ENCODE measurements at places on chromosomes 5 and 9.

- no peak for DNase-seq
Observed at GRCh38 chr9:86632537-86632936, 278.3 kb upstream of the TUT7 start.

DNA sequence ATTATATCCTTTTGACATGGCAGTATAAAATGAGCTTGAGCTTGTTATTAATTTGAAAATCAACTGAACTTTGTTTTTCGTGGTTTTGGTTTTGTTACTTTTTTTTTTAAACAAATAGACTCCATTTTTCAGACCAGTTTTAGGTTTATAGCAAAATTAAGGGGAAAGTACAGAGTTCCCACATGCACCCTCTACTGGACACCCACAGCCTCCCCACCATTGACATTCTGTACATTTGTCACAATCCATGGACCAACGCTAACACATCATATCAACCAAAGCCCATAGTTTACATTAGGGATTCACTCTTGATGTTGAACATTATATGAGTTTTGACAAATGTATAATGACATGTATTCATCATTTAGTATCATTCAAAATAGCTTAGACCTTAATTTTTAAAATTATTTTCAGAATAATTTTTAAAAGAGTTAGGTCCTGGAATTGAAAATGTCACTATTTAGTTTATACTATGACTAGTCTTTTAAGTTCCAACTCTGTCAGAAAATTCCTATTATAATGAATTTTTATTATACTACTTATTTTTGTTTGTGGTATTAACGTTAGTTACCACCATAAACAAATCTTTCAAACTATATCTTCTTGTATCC, 35.3 kb upstream of the JMY start:
- no peak for DNase-seq

GRCh38 chr5:91140657-91141056, 242.5 kb downstream of the ARRDC3 start:
- DNase-seq, result no peak

GRCh38 chr5:93395010-93395409, 186.0 kb downstream of the NR2F1-AS1 start:
- no peak for DNase-seq

DNA sequence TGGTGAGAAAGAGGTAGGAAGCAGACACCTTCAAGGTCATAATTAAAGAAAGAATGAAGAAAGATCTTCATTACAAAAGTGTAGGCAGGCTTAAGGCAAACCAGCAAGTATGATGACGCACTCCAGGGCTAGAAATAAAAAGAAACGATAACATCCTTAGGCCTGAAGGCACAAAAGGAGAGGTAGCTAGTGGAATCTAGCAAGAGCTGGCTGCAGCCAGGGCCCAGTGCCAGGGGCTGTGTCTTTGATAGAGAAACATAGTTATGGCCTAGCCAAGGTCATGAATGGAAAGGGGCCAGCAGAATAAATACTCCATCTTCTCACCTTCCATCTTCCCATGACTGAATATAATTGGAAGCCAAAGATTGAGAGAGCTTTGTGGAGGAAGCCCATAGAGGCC, 6.8 kb upstream of the SH3TC2 start:
- DNase-seq, result no peak

DNA sequence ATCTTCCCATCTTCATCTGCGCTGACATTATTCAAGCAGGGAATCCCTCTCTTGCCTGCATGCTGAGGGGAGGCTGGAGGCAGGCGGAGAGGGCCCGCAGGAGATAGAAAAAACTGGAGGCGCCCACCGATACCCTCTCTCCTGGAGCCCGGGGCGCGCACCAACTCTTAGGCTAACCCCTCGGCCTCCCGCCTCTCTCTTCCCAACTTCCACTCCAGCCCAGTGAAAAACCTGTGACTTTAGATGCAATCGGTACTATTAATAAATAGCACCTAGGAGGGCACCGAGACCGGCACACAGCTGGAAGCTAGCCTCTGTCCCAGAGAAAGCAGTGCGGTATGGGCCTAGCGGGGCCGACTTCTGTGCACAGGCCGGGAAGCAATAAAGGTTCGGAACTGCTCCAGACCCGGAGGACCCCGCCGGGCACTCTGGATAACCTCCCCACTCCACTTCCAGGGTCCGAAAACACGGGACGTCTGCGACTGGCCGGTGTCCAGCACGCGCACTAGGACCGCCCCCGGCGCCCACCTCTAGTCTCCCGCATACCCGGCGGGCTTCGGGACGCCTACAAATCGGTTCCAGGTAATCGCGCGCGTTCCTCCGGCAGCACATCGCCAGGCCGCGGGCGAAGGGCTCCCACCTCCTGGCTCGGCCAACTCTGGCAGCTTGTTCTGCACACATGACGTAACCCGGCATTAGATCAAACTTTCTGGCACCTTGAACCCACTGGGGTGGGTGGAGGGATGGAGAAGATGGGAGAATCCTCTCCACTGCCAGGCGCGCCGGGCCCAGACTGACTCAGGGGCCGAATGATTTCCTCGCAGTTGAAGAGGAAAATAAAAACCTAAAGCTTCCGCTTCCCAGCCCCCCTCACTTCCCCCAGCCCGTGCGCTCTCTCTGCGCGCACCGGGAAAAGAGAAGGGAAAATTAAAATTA, 1.4 kb downstream of the EFNA5 start:
- no peak for DNase-seq

DNA sequence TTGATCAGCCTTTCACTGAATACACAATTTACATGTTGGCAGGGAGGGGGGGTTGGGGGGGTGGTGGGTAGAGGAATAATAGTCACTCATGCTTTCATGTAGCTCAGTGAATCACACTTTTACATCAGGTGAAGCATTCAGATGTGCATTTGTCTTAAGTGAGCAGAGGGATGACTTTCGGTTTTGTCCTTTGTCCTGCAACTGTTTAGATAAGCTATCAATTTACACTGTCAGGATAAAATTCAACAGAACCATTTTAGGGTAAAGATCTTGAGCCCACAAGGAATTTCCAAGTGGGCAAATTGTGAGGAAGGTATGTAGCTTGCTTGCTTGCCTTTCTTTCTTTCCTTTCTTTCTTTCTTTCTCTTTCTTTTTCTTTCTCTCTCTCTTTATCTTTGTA, 576.2 kb downstream of the MTRR start:
- DNase-seq, result no peak

DNA sequence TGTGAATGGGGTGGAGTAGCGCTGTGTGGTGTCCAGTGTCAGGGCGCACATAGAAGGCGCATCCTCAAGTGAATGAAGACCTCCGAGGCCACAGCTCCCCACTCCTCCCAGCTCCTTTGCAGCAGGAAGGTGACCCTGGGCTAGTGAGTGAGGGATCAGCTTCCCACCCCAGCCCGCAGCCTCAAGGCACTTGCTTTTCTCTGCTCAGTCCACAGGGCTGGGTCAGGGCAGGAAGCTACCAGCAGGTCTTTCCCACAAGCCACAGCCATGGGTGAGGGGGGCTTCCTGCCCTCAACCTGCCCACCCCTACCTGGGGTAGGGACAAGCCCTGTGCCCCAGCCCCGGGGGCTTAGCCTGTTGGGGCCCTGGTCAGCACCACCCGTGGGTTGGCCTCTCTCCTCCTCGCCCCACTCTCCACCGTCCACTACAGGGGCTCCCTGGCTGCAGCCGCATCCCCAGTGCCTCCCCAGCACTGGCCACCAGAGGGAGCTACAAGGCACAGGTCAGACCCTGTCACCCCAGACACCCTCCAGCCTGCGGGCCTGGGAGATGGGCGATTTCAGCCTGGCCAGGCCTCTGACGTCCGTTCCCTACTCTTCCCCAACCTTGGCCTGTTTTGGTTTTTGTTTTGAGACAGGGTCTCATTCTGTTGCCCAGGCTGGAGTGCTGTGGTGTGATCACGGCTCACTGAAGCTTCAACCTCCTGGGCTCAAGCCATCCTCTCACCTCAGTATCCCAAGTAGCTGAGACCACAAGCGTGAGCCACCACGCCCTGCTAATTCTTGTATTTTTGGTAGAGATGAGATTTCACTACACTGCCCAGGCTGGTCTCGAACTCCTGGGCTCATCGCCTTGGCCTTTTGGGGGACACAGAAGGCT, 1.3 kb upstream of the ABCA2 start:
- DNase-seq, result no peak

DNA sequence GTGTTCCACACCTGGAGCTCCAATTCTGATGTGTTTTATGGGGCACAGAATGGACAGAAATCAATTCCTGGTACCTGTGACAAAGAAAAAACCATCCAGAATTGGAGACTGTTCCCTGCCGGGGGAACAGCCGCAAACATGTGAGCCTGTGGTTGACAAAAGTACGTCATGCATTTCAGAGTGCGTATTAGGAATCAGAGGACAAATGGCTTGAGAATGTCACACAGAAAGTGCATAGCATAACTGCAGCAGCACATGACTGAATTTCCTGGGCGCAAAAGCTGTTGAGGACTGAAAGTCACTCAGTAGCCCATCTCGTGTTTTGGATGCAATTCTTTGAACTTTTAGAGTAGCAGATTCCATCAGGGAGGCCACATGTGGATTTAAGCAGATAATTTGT, 85.1 kb downstream of the TRIO start:
- DNase-seq, result no peak

GRCh38 chr5:6465831-6466790, 17.5 kb downstream of the UBE2QL1 start:
- no peak for DNase-seq

- no peak for DNase-seq
Observed at GRCh38 chr5:150829744-150830143, 16.6 kb upstream of the IRGM start.

DNA sequence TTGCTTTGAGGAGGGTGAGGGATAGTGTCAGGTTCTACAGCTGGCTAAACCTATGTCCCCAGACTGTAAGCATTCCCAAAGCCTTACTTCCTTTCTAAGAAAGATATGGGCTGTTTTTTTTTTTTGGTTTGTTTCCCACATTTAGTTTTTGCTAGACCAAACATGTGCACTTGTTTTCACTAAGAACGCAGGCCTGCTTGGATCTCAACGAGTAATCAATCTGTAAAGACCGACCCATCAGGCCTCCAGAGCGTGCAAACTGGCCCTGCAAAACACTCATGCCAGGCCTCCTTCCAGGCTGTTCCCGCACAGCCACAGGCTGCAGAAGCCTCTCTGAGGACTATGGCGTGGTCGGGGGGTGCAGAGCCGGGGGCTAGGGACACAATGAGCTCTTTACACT, 304.8 kb upstream of the PANK3 start:
- no peak for DNase-seq

DNA sequence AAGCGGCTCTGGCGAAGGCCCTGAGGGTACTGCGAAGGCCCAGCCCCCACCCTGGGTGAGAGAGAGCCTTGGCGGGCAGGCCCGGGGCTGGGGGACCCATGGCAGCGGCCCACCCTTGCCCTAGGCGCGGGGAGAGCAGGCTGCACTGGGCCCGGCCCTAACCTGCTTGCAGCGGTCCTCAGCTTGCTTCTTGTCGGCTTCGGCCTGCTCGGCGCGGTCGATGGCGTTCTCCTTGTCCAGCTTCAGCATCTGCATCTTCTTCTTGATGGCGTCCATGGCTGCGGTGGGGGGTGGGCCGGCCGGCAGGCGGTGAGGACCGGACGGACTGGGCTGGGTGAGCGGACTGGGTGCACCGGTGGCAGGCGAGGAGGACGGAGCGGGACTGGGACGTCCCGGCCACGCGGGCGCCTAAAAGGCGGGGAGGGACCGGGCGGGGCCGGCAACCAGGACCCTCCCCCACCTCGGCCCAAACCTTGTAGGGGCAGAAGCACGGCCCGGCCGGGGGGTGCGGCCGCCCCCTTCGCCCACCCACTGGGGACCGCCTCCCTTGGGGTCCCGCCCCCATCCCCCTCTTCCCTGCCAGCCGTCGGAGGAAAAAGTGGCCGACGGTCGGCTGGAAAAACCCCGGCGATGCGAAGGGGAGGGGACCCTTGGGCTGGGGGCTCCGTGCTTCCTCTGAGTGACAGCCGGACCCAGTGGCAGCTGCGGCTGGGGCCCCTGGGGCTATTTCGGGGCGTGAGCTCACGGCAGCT, at the start of gene TPM2:
Gene TPM2, minus strand, starts transcription at position 384 of the 752 bp plus-strand sequence. Its CDS starts 108 bp downstream, at position 276.
- DNase-seq, result peak; percentile 33

GRCh38 chr5:1008451-1009358, at the start of gene NKD2:
NKD2 (plus strand) TSS chr5:1008802; CDS start chr5:1009058, 256 bp downstream.
- no peak for DNase-seq

- no peak for DNase-seq
Observed at GRCh38 chr9:21415493-21416267, 6.8 kb downstream of the IFNA8 start.

DNA sequence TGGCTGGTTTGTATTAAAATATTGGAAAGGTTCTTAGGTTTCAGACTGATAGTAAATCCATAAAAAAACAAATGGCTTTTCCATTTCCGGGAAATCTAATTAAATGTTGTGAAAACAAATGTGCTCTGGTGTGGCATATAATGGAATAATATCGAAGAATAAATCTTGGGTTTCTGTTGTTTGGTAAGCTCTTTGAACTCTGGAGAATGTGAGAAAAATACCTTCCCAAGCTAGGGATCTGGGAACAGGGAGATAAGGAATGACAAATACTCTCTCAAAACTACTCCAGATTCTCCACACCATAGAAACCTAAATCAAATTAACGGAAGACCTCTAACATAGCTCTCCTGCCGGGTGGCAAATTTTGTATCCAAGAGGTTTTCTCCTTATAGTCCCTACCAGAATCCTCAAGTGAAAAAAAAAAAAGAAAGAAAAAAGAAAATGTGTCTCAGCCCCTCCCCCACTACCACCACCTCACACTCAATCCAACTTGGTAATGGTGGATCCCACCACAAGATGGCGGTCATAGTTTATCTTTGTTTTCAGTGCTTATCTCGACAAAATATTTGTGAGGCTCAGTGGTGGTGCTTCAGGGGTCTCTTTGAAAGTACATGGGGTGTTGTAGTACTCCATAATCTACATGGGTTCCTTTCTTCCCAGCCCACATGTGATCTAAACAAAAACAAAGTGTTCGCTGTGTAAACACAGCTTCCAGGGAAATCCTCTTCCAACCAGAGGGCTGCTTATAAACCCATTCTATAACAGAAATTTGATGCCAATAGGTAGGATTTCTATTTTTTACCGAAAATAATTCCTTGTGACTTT, 54.5 kb upstream of the FST start:
- DNase-seq, result peak; percentile 45

DNA sequence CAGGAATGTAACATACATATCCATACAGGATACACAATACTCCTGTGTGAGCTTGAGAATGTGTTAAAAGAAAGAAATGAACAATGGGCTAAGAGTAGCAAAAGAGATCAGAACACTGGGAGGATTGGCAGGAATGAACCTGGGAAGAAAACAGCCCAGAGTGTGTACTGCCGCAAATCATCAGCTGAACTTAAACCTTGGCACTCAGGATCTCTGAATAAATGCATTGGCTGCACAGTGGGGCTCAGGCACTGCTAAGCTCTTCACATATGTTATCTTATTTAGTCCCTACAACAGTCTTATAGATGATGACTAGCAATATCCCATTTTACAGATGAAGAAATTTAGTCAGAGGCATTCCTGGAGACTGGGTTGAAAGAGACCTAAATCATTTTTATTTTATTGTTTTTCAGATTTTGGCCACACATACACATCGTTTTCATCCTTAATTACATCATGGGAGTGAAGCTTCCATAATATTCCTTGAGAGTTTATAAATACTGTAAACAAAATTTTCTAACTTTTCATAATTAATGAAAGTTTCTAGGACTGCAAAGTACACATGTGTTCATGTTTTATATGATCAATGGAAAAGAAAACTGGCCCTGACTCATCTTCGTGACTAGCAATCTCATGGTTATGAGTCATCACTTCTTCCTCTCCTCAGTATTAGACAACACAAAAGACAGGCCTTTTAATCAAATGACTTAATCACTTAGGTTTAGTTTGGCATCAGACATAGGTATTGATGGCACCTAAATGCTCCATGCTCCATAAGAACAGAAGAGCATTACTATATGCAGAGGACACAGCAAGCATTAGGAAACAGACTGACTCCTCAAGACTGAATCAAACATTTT, 59.2 kb downstream of the CDH18 start:
- DNase-seq, result no peak

GRCh38 chr5:159133041-159133741, 33.5 kb upstream of the EBF1 start:
- peak; percentile 44 for DNase-seq
